ENCODE measurements at places on chromosomes 1 and 21. TPM values are rescaled to one million over a fixed set of nuclear protein-coding genes. Genes with fewer than 3 reads are reported as not detected.

TRAF3IP3 gene
- total RNA-seq: not detected

RNU1-4 gene
- total RNA-seq: under 0.01 TPM

PGLYRP3 gene
- total RNA-seq: not detected

DNA sequence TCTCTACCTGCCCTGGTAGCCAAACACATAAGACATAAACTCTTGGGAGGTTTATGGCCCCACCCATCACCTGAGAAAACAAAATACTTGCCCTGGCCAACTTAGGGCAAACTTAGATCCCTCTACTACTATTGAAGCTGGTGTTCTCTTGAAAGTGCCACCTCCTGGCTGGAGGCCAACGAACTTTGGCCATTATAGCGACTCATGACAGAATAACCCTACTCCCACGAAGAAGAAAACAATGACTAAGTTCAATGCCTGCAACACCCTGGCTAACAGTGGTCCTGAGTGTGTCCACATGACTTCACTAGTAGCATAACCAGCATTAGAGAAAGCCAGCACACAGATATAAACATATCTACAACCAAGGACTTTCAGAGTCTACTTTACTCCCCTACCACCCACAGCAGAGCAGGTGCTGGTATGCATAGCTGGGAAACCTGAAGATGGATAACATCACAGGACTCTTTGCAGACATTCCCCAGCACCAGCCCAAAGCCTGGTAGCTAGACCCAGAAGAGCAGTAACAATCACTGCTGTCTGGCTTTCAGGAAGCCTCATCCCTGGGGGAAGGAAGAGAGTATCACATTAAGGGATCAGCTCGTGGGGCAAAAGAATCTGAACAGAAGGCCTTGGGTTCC lies 81.0 kb downstream of the SLC30A10 start:
- no peak for DNase-seq

GRCh38 chr1:57986432-57986831 lies 560.1 kb downstream of the OMA1 start:
- DNase-seq: no peak

DNA sequence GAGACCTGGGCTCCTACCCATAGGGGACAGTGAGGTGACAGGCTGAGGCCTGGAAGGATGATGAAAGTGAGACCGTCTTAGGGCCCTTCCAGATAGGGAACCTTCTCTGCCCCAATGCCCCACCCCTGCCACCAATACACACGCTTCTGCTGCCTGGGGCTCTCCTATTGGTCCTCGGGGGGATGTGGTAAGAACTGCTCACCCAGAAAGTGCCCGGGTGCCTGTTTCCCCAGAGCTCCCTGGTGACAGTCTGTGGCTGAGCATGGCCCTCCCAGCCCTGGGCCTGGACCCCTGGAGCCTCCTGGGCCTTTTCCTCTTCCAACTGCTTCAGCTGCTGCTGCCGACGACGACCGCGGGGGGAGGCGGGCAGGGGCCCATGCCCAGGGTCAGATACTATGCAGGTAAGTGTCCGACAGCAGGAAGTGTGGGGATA lies 948 bp downstream of the SEMA4A start:
- no peak for DNase-seq

DNA sequence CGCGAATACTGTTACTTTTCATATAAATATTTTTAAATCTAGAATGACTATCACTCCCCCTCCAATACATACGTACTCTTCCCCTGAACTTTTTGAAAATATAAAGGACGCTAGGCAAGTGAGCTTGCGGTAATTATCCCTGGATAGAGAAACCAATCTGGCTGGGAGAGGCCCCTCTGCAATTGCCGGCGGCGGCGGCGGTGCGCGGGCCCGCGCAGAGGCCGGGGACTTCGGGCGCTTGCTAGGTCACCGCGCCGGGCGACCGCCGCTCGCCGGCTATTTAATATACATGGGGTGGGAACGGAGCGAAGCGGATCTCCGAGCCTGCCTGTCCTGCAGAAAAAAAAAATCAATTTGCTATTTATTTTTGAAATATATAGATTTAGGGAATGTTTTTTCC lies 416.3 kb upstream of the ESRRG start:
- DNase-seq: no peak

- no peak for DNase-seq
These were observed 24.3 kb upstream of the EFHD2 start for GRCh38 chr1:15385420-15385819.

Measured in LHCN-M2 (cell line).